ENCODE measurements at places on chromosomes 5 and 9. TPM values are rescaled to one million over a fixed set of nuclear protein-coding genes. Genes with fewer than 3 reads are reported as not detected.

TRIM7 gene
- 2.9 TPM for total RNA-seq

LPAR1 gene
- total RNA-seq: 4.6 TPM

ACOT12 gene
- not detected for total RNA-seq

C1QTNF3 gene
- total RNA-seq: 1.1 TPM

HAPLN1 gene
- not detected for total RNA-seq

PCDHB2 gene
- 5.8 TPM for total RNA-seq

C9orf43 gene
- 1.4 TPM for total RNA-seq

TYRP1 gene
- not detected for total RNA-seq

IFNA13 gene
- total RNA-seq: not detected

PCDHGB1 gene
- total RNA-seq: 1.7 TPM

DNA sequence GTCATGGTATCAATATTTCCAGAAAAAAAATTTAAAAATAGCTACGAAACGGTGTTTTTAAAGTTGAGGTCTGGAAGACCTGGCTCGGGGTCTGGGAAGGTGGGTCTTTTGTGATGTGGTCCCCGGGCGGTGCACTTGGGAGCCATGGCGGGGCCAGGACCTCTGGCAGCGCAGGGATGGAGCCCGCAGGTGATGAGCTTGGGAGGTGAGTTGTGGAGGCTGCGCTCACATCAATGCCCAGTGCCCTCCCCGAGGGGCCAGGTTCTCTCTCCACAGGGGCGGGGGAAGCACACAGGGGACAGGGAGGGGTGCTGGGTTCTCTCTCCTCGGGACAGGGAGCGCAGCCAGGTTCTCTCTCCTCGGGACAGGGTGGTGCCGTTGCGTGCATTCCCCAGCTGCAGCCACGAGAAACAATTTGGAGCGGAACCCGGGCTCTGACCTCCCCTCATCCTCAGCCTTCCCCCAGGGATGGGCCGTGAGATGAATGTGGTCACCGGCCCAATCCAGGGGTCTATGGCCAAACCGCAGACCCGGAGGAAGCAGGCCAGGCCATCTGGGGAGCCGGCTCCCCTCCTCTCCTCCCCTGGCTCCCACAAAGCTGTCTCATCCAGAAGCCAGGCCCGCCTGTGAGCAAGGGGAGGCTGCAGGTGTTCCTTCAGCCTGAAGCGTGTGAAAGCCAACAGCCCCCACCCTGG, 25.8 kb downstream of the DBH start:
- no peak for DNase-seq

DNA sequence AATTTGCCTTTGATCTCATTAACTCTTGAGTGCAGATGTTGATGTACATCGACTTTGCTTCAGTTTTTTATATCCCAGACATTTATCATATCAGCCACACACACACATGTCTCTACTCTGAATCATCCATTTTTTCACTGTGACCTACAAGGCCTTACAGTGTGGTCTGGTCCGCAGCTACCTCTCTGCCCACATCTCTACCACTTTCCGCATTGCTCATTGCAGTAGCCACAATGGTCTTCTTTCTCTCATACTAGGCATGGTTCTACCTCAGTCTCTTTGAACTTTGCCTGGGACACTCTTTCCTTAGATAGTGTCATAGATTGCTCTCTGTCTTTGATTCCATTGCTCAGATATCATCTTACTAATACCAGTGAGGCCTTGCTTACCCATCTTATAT, 87.9 kb upstream of the FSD1L start:
- no peak for DNase-seq

DNA sequence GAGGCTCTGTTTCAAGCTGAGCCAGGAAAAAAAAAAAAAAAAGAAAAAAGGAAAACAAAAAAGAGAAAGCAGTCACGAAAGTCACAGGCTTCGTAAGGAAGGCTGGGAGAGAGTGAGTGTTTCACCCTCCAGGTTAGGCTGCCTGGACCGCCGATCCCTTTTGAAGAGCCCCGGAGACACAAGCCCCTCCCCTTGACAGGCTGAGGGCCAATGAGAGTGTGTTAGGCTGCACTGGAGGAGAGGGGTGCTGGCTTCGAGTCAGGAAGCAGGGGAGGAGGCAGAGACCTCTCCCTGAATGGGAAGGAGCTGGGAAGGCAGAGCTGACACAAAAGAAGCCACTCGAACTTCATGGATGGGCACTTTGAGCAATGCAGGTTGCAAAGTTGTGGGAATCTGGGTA, at the start of gene NMUR2:
NMUR2 (minus strand) TSS at position 135 of the 400 bp plus-strand sequence. CDS start 166 bp downstream, outside the sequence.
- no peak for DNase-seq

DNA sequence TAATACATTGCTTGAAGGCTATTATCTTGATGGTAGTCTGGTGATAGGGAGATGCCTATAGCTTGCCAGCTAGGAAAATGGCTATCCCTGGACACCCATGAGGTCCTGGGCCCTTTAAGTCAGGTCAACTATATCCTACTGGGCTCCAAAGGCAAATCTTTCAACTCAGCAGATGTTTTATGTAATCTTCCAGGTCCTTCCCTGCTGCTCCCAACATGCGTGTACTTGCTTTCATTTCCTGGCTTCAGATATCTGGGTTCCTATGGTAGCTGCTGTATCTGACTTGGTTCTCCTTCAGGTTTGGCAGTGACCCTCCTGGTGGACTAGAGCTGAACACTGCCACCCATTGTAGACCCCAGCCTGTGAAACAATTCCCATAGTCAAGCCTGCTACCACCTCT, 32.4 kb upstream of the GAS1 start:
- DNase-seq: no peak

DNA sequence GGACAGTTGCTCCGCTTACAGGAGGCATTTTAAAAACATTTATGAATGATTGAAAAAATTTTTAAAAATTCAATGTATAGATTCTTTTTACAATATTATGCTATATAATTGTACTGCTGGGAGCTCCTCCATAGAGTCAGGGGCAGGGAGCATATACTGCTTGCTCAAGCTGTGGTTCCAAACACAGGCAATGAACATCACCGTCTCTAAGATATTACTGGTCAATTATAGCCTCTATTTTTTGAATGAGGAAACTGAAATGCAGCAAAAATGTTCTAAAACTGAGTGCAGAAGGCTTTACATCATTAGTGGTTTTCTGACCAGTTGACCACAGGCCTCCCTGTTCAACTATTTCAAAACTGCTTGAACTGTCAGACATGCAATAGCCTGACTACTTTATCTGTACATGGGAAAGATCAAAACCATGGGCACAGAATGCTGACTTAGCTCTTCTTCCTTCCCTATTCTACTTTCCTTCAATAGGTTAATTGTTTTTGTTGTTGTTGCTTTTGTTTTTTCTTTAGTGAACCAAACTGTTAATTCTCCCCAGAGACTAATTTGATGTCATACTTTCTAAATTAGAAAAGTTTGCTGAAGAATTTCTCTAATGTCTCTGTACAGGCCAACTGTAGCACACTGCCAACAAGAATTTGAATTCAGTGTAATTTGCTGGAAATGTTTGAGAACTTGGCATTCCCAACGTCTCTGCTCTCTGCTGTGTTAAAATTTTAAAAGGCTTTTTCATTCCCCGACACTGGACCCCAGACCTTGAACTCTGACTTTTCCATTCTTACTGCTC, 107.6 kb upstream of the MPDZ start:
- DNase-seq: peak; percentile 29

DNA sequence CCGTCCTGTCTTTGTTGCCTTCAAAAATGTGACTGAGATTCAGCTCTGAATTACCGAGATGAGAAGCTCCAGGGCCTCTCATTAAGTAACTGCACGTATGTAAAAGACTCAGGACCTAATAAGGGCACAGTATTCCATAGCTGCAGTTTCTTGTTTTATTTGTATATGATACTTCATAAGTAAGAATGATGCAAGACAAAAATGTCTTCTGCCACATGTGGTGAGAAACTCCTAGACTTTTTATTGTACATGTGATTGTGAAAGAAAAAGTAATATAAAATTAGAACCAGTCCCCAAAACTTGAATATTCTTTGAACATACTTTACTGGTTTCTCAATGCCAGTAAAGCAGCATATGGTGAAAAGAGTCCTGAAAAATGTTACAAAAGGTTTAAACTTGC, 110.1 kb upstream of the OTULINL start:
- DNase-seq: no peak

DNA sequence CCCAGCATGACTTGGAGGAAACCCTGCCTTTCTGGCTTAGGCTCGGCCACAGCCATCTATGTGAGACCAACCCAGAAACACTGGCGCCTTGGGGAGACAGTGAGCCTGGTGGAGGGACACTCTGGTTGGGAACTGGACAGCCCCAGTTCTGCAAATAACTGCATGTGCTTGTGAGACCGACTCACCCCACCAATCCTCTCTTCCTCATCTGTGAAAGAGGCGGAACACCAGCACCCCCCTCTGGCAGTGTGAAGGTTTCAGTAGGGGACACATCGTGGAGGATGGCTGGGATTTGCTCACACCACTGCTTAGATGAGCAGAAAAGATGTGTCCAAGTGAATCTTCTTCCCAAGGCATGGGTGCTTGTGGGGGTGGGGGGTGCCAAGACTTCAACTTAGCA, 43.4 kb upstream of the N4BP3 start:
- no peak for DNase-seq

- no peak for DNase-seq
Observed at GRCh38 chr5:76514292-76514691, 108.9 kb downstream of the F2RL2 start.

GRCh38 chr5:168472329-168472728, 13.9 kb upstream of the RARS1 start:
- DNase-seq: peak; percentile 86

- no peak for DNase-seq
Observed at GRCh38 chr9:68974431-68974830, 39.5 kb downstream of the PRKACG start.

GRCh38 chr9:91101611-91102168, 260.0 kb downstream of the AUH start:
- no peak for DNase-seq

- DNase-seq: no peak
Observed at GRCh38 chr9:26181836-26182235, 503.6 kb upstream of the TUSC1 start.

DNA sequence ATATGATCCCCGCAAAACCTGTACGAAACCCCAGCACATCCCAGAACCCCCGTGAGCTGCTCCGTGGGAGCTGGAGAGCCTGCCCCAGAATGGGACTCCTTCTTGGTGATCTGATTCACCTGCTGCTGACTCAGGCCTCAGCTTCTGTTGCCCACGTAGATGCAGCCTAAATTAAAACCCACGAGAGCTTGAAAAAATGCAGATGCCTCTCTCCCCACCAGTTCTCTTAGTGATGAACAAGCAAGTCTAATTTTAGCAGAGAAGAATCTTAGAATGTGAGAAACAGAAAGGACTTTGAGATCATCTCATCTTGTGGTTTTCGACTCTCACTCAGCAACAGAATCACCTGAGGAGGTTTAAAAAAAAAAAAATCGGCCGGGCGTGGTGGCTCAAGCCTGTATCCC, 57.6 kb downstream of the TMOD1 start:
- DNase-seq: peak; percentile 12

DNA sequence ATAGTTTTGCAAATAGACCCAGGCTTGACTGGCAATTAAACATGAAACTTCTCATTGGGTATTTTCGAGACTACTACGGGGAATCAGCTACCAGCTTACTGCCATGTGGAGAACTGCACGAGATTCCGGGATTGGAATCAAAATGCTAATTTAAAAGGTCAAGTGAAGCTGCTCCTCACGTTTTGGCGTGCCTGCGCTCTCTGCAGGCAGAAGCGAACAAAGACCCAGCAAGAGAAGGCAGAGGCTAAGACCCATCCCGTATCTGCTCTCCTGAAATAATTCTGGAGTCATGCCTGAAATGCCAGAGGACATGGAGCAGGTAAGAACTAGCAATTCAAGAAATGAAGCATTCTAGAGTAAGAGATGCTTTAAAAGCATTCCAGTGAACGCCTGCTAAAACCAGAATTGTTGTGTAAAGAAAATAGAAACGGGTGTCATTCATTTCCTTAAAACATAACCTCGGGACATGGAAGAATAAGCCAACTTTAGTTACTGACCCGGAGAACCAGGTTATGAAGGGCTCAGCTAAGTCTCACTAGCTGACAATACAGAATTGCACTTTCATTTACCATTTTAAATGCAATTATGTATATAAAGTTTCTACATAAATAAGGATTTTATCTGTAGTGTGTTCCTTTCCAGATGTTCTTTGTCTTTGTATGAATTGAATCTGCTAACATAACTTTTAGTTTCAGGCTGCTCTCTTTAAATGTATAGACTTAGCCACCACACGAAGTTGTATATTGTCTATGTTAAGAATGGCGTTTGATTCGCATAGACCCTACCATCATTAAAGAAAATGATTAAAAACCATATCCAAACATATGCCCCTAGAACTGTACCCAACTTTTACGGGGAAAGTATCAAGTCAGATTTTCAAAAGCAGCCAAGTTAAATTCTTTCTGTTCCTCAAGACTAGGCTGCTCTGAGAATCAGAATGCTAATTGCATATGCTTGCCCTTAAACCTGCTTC, 2.0 kb upstream of the MAT2B start:
- peak; percentile 38 for DNase-seq

DNA sequence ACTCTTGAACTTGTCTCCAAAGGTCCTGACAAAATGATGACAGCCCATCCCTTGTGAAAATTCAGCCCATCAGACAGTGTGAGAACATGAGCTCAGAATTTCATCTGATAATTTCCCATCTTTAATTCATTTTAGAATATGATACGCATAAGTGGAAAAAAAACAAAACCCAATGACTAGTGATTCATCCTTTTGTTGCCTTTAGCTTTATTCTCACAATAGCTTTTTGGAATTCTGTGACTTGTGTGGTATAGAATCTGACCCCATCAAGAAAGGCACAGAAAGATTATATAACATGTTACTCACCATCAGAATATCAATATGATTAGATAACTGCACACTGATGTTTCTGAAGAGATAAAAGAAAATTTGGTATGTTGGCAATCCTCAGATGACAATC, 16.1 kb upstream of the TMED7 start:
- DNase-seq: no peak

GRCh38 chr9:17269799-17270198, 135.0 kb downstream of the CNTLN start:
- no peak for DNase-seq

DNA sequence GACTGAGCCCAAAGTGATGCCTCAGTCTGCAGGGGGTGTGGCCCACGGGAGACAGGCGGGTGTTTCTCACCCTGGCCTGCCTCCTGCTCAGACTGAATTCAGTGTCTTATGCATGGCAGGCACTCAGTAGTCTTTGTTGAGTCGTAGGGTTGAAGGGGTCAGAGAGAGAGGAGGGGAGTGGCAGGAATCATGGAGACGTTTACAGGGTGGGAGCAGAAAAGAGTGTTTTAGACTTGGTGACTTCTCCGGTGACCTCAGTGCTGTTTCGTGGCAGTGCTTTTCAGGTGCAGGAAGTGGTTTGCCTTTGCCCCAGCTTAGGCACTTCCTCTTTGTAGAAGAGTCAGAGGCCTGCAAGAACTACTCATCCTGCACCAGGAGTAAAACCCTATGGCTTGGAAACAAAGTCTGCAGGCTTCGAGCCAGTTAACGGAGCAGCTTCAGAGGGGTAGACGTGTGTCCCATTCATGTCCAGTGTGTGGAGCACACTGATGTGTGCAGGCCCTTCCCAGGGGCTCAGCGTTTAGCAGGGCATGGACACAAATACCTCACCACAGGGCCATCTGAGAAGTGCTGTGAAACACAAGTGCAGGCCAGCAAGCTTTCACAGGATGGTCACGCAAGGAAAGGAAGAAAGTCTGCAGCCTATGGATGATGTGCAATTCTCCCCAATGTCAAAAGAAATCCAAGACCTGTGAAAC, 24.5 kb upstream of the SEMA4D start:
- DNase-seq: no peak

GRCh38 chr5:175202463-175203068, 241.4 kb downstream of the DRD1 start:
- peak; percentile 64 for DNase-seq

- DNase-seq: no peak
Observed at GRCh38 chr5:58718269-58718978, 135.5 kb downstream of the RAB3C start.
